Effector memory CD8-positive, alpha-beta T cell (primary cell): ENCODE measurements at places on chromosomes 7 and 10.

DNA sequence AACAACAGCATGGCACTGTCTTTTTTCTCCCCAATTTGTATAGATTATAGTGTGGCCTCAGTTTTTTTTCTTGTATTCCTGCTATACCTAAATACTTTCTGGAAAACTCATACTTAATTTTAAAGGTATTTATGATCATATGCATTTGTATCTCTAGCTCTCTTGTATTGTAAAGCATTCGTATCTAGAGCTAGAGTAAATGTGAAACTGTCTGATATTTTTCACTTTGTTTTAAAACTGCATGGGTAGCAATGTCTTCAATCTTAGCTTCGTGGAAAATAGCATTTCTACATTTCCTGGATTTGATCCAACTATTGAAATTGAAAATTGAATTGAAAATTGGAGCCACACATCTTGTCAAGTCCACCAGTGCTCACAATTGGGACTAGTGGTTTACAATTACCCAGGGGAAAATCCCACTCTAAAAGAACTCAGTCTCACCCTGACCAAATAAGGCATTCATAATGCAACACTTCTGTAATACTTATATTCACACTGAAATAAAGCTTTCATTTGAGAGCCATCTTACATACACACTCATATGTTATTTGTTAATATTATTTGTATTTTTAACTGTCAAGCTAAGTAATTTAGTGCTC, 51.3 kb upstream of the KLF6 start:
- no peak for DNase-seq

- no peak for DNase-seq
These were observed 6.2 kb upstream of the MRC1 start for GRCh38 chr10:17802976-17803375.

DNA sequence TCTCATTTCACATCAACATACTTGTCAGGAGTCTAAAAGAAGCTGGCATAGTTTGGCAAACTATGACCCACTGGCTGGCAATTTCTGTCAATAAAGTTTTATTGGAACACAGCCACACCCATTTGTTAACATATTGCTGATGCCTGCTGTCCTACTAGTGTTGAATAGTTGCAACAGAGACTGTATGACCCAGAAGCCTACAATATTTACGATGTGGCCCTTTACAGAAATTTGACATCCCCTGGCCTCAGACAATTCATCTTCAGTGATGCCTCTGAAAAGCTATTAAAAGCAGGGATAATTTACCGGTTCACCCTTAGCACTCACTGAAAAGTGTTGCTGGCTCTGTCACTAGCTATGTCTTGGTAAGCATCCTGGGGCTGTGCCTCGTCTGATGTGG, 155.2 kb downstream of the ARID5B start:
- no peak for DNase-seq

- DNase-seq: no peak
These were observed 87.4 kb downstream of the DYNC2I1 start for GRCh38 chr7:158943713-158944112.

GRCh38 chr7:53431901-53432300, 396.5 kb downstream of the POM121L12 start:
- DNase-seq: no peak

DNA sequence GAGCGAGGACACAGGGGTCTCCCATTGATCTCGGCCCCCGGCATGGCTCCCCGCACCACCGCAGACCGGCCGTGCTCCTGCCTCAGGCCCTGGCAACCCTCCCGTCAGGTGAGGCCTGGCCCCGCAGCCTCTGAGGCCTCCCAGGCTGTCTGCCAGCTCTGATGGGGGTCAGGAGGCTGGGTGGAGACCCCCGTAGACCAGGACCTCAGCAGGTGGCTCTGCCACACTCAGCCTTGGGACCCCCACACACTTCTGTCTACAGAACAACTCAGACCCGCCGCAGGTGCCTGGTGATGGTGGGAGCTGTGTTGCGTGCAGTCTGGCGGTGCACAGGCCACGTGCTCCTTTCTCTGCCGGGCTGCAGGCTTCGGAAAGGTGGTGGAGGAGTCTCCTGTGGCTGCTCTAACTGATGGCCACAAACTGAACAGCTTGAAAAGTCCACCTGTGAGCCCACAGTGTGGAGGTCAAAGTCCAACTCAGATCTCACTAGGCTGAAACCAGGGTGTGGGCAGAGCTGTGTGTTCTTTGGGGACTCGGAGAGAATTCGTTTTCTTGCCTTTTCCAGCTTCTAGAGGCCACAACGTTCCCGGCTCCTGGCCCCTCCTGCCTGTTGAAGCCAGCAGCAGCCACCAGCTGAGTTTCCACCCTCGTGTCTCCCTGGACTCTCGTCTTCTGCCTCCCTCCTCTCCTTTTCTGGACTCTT, 62.5 kb downstream of the PWWP2B start:
- DNase-seq: no peak

- DNase-seq: no peak
These were observed 296.5 kb upstream of the STEAP1 start for GRCh38 chr7:89857767-89858166.

GRCh38 chr7:156656598-156656997, 16.0 kb downstream of the RNF32 start:
- no peak for DNase-seq

DNA sequence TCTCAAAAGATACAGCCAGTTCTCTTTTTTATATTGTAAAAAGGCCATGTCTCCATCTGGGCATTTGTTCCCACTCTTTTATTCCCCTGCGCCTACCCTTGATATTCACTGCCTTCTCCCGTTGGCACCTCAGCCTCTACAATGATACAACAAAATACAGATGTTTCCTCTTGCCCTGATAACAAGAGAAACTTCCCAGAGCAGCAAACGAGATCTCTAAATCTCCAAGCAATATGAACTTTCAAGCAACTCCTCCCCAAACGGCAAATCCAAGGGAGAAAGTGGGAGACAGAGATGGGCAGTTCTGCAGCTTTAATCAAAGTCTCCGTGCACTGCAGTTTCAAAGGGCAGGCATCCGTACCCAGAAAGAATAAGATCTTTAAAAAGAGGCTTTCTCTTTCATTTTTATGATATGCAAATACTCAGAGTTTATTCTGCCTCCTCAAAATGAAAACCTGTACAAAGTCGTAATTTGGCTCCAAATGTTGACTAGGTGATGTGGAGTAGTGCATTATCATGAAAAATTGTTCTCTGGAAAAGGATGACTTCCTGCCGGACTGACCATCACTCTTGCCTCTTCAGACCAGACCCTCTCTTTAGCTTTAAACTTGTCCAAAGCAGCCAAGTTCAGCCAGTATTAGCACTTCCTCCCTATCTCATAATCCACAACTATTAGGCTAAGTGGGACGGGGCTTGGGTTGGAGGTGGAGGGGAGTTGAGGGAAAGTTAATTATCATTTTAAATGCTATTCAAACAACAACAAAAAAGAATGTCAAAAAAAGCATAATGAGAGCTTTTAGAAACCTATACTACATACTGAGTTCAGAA, 682 bp downstream of the HGF start:
- no peak for DNase-seq

- no peak for DNase-seq
These were observed 84.9 kb downstream of the MKX start for GRCh38 chr10:27660711-27661110.

- DNase-seq: no peak
These were observed 26.4 kb upstream of the GSDME start for GRCh38 chr7:24783698-24784097.

DNA sequence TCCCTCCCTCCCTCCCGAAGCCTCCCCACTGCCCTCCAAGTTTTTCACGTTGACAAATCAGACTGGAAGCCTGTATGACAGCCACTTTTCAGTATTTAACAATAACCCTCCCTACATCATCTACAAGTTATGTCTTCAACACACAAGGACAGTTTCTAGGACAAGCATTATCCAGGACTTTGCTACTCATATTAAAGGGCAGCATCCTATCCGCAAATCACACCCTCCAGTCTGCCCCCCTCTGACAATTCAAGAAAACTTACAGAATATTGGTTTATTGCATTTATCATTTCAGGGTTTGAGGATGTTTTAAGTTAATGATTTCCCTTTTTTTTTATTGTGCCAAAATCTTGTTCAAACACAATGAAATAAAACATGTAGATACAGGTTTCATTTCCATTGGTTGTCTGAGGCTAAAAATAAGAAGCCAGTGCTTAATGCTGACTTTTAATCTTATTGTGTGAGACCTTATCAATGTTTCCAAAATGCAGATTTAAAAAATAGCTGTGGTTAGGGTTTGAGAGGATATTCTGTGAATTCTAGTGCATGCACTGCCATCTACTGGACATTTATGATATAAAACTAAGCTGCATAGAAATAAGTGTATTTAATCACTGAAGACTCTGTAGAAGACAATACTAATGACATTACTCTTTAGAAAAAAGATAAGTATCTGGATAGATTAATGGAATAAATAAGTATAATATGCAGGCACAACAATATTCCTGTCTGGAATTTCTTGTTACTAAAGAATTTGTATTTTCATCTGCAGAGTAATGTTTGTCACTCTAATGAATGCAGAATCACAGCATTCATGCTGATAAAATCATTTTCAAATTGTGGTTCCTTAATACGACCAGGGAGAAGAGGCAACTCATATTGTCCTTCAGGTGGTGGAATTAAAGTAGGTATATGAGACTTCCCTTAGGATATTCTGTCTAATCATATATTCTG, 64.1 kb downstream of the CAV1 start:
- no peak for DNase-seq

DNA sequence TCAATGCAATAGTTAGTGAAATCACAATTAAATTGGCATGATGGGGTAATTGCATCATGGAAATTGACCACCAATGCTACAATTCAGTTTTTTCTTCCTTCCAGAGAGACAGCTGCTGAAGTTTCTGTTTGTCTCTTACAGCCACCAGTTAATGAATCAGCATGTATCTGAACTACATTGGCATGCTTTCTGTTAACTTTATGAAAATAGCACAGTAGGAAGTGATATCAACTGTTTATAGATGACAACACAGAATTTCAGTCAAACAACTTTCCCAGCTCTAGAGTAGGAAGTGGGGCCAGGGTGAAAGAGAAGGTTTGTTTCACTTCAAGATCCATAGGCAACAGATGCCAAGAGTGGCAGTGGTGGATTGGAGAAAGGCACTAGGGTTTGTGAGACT, 339.6 kb upstream of the VWC2 start:
- DNase-seq: no peak

- DNase-seq: no peak
These were observed 84.4 kb downstream of the TNS3 start for GRCh38 chr7:47497367-47498096.

- DNase-seq: no peak
These were observed 194.9 kb downstream of the ETV1 start for GRCh38 chr7:13794581-13794980.

- no peak for DNase-seq
These were observed 340.4 kb downstream of the TCERG1L start for GRCh38 chr10:130971123-130971435.

GRCh38 chr7:55129541-55130394, 111.0 kb downstream of the EGFR start:
- DNase-seq: no peak

DNA sequence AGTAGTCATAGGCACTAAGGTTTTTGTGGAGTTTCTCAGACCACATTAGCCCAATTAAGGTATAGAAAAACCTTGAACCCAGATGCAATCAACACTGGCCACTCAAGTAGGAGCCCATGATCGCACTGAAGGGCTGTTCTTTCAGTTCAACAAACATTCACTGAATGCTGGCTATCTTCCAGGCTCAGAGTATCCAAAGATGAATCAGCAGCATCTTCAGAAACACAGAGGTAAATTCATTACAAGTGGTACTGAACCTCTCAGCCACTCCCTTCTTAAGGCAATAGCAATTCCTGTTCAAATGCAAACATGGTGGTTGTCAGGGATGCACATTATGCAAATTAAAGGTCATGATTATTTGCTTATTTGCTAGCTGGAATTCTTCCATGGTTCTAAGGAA, 17.1 kb downstream of the KCNK18 start:
- no peak for DNase-seq

GRCh38 chr7:154871507-154871906, 131.4 kb downstream of the PAXIP1 start:
- DNase-seq: no peak

DNA sequence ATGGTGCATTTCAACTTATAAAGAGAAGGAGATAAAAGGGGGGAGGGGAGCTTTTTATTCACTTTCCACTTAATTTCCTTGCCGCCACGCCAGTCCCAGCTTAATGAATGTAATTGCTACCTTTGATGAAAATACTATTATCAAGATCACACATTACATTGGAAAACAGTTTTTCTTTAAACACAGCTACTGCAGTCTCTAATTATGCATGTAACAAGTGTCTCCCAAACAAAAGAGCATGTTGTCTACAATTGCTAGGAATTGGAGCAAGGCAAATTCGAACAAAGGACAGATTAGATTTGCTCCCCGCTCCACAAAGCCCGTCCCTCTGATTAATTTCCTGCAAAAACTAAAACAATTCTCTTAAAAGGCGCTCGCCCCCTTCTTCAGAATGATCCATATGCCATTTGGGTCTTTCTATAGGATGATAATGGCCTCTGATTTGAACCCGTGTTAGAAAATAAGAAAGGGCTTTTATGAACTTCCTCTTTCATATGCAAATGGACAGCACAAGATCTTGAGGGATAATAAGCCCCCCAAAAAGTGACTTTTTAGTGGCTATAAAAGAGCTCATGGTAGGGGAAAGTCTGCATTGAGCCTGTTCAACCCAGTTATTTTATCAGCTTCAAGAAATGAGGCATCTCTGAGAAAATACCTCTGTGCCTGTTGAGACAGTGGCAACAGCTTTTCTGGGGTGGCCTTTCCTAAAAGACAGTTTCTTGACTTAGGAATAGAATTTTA, 60.6 kb downstream of the ACADSB start:
- no peak for DNase-seq

DNA sequence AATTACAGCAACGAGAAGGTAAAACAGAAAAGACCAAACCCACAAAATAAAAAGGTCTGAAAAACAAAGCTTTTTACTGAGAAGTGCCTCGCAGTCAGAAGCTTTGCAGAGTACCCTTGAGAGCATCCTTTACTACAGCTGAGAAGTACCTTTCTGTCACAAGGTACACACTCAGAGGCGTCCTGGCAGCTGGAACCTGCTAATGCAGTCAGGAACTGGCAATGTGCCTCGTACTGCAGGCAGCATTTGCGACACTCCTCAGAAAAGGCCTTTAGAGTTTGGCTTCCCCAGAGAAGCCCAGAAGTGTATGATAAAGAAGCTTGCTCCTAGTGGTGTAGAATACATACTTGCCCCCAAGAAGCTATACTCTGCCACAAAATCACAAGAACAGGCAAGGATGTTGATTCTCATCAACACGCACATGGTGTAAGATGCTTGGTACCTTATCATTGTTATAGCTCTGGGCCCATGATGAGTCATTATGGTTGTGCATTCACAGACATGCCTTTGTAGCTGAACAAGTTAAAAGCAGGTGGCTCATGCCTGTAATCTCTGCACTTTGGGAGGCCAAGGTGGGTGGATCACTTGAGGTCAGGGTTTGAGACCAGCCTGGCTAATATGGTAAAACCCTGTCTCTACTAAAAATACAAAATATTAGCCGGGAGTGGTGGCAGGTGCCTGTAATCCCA, 2.0 kb upstream of the GTPBP4 start:
- DNase-seq: no peak

DNA sequence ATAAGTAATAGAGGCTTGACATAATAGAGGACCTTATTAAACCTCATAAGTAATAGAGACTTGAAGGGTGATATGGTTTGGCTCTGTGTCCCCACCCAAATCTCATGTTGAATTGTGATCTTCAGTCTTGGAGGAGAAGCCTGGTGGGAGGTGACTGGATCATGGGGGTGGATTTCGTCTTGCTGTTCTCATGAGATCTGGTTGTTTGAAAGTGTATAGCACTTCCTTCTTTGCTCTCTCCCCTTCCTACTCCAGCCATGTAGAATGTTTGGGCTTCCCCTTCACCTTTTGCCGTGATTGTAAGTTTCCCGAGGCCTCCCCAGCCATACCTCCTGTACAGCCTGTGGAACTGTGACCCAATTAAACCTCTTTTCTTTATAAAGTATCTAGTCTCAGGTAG, 8.6 kb downstream of the KIFBP start:
- no peak for DNase-seq
